ENCODE measurements at places on chromosomes 3 and 15. TPM values are rescaled to one million over a fixed set of nuclear protein-coding genes. Genes with fewer than 3 reads are reported as not detected.

The GATM gene
- total RNA-seq = 40.0 TPM

The MORF4L1 gene
- 335 TPM for total RNA-seq

The GPR62 gene
- total RNA-seq = 0.16 TPM

The XCR1 gene
- not detected for total RNA-seq

GRCh38 chr3:108548304-108548703 lies 37.9 kb upstream of the MYH15 start:
- DNase-seq = no peak

DNA sequence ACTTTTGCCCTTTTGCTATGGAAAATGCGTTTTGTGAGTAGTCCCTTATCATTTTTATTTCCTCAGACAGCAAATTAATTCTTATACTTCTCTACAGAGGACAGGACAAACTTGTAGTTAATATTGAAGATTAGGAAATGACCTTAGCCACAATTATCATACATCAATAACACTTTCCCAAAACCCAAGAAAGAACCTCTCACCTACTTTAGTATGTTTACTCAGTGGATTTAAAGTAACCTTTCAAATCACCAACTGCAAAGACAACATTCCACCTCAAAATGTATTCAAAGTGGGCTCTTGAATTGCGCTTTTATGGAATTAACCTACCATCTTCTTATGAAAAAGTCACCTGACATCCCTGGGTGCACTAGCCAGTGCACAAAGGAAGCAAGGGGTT lies 107.3 kb downstream of the PLCH1 start:
- no peak for DNase-seq

GRCh38 chr15:38668898-38669391 lies 104.3 kb upstream of the RASGRP1 start:
- DNase-seq = no peak

DNA sequence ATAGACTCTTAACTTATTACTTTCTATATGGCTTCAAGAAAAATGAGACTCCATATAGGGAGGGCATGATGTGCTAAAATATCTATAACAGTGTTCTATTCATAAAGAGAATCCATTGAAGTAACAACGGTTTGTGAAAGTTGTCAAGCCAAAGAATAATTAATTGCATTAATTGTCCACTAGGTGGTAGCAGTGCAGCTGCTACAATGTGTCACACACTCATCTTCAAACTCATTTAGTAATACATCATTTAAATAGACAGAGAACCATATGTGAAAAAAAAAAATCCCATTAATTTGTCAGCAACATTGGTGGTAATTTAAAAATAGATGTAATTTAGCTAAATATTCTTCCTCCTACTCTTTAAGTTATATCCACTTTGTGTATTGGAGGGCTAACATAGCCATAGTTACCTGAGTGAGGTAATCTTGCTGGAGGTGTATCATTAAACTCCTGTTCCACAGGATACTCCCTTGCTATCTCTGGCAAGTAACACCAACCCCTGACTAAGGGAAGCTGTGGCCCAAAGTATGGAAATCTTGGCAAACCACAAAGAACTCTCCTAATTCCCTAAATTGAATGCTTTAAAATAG lies 3.7 kb upstream of the CPA3 start:
- no peak for DNase-seq
